Fibroblast of skin of left quadriceps (primary cell): ENCODE measurements at places on chromosomes 7 and 10.

GRCh38 chr10:27100813-27101347 is 586 bp upstream of the ANKRD26 start:
- peak; percentile 1 for DNase-seq

DNA sequence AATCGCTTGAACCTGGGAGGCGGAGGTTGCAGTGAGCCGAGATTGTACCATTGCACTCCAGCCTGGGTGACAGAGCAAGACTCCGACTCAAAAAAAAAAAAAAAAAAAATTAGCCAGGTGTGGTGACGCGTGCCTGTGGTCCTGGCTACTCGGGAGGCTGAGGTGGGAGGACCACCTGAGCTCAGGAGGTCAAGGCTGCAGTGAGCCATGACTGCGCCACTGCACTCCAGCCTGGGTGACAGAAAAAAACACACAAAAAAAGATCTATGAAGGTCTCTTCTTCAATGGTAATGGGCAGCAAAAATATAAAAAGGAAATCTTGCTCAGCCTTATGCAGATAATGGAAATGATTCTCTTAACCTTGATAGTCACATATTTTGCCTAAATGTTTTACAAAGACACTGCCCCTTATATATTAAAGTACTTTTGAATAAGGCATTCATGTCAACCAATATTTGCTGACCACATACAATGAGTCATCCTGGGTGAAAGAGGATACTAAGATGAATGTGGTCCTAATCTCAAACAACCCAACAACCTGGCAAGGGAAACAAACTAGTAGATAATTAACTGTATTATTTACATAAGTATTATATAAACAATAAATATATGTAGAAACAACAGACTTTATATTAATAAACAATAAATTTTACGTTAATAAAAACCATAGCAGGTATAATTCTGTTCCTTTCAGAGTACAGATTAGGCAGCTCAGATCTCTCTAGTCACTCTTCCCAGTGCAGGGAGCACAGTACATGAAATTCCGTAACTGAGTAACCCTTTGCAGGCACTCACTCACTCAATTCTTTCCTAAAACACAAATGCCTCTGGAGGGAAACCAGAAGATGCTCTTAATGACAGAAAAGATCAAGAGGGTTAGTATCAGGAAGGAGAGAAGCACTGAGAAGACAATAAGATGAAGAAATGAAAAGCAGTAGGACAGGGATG is 8.1 kb downstream of the TOMM7 start:
- DNase-seq: no peak

DNA sequence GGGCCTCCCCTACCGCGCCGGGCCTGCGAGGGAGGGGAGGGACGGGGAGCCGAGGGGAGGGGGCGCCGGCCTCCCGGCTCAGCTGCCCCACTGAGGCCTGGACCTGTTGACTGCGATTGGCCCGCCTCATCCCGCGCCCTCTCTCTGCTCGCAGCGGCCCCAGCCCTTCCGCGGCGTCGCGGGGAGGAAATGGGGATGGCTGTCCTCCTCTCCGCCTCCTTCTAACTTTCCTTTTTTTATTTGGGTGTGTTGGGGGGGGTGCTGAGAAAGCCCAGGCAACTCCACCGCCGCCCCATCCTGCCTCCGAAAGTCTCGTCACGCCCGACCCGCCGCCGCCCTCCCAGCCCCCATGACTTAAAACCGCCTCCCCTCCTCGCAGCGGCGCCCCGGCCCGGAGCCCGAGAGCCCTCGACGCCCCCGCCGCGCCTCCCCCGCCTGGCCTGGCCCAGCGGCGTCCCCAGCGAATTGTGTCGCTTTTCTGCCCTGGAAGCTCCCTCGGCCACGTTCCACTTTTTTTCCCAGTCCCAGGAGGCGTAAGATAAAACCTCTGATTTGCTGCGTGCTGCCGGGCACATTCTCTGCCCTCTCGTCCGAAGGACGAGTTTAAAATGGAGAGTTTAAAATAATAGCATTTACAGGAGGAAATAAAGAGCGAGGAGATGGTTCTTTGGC is 842 bp upstream of the SKIDA1 start:
- DNase-seq: peak; percentile 84

DNA sequence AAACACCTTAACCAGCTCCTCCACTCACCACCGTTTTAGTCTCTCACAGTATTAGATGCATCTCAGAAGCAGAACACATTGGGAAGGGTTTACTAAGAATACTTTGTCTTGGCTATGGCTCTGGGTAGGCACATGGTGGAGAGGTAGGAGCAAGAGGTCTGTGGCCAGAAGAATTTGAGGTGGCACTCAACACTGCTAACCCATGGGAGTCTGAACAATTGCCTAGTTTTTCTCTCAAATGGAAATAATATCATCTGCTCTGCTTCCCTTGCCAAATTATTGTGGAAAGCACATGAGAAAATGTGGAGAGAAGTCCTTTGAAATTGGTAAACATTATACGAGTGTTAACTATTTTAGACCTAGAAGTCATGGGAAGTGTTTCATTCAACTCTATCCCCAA is 214.3 kb downstream of the SKAP2 start:
- no peak for DNase-seq

- DNase-seq: no peak
Measured at GRCh38 chr10:89909752-89910151, 208.4 kb downstream of the KIF20B start.

DNA sequence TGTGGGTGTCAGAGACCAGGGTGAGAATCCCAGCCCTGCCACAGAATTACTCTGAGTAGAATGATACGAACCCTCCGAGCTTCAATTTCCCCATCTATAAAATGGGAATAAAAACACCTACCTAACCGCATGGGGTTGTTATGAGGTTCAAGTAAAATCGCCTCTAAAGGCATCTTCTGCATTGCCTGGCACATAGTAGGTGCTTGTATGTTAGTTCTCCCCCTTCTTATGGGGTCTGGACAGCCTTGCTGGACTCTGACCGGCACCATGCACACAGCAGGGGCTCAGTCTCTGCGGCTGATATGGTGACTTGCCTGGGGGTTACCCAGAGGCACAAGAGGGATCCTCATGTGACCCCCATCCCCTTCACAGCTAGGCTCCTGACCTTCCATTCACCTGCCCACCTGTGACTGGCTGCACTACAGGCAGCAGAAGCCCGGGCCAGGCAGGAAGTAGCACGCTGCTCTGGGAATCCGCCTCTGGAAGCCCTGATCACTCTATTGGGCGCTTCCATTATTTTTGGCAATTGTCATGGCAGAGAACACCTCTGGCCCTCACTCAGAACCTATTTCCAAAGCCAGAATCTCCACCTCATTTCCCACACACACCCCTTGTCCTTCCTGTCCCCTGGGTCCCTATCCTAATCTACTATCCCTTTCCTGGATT is 6.0 kb downstream of the SH3PXD2A start:
- DNase-seq: no peak

GRCh38 chr10:32110790-32111189 is 54.6 kb upstream of the KIF5B start:
- DNase-seq: no peak

GRCh38 chr7:105621176-105621575 is 39.9 kb upstream of the EFCAB10 start:
- no peak for DNase-seq

DNA sequence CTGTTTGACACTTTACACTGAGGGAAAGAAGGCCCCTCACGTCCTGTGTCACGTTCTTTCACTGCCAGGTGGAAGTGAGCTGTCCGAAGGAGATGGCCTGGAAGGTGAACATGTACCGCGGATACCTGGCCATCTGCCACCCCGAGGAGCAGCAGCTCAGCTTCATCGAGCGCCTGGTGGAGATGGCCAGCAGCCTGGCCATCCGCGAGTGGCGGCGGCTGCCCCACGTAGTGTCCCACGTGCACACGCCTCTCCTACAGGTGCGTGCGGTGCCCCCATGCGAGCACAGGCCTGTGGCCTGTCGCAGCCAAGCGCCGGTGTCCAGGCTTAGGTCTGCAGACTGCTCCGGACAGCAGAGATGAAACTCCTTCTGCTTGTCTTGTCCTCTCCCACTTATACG is 103.4 kb downstream of the TRRAP start:
- DNase-seq: no peak

DNA sequence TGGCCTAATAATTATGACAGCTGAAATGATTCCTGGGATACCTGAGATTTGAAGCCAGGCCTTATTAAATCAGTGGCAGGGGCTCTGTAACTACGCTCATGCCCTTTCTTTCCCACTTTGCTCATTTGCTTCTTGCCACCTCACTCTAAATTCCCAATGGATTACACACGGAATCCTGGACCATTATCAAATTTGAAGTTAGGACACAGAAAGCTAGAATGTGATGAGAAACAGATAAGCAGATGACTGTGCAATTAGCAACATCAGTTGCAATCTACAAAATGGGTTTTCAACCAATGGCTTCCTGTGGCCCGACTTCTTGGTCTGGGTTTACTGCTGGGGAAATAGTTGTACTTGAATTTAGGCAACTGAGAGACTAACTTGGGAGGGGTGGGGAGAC is 374.3 kb downstream of the INHBA start:
- DNase-seq: no peak

- DNase-seq: no peak
Measured at GRCh38 chr10:13987446-13987845, 343.3 kb downstream of the FRMD4A start.

DNA sequence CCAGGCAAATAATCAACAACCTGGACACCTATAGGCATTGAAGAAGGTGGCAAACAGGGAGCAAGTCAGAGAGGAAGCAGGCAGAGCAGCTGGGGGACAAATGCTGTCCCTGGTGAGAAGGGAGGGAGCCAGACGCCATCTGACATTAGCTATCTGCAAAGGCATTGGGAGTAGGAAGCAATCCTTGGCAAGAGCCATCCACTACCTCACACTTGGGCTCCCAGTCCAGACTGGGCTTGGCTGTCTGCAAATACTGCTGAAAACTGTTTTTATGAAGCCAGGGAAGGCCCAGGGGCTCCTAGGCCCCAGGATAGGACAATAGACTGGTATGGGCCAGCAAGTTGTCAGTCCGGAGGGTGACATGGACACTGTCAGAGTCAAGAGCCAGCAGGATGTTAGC is 132.5 kb downstream of the SORBS1 start:
- no peak for DNase-seq

- peak; percentile 40 for DNase-seq
Measured at GRCh38 chr7:11212080-11212711, 238.5 kb downstream of the PHF14 start.

GRCh38 chr7:129630341-129630740 is 18.8 kb downstream of the NRF1 start:
- no peak for DNase-seq

DNA sequence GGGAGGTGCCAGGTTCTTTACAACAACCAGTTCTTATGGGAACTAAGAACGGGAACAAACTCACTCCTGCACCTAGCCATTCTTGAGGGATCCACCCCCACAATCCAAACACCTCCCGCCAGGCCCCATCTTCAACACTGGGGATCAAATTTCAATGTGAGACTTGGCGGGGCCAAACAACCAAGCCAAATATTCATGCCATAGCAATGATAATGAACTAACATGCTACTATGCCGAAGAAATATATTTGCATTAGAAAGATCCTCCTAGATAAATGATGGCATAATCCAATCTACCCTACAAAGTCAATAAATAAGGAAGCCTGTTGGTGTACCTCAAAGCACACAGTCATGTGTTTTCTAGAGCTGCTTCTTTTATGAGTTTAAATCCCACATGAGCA is 57.6 kb downstream of the CCDC71L start:
- no peak for DNase-seq

DNA sequence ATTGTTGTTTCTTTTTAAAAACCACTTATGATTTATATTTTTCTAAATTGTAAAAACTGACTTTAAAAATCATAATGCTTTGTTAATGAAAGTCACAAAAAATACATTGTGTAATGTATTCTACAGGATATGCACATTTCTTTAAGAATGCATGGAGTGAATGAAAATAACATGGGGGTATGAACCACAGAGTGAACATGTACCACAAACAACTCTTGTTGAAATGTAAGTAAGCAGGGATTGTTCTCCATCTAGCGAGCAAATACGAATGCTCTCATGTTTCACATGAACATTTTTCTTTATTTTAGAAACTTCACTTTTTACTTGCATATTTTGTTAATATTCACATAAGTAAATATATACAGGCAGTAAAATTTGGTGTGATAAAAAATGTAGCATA is 35.6 kb upstream of the LAMB4 start:
- no peak for DNase-seq

GRCh38 chr7:100789055-100789454 is 38.3 kb downstream of the EPHB4 start:
- no peak for DNase-seq

DNA sequence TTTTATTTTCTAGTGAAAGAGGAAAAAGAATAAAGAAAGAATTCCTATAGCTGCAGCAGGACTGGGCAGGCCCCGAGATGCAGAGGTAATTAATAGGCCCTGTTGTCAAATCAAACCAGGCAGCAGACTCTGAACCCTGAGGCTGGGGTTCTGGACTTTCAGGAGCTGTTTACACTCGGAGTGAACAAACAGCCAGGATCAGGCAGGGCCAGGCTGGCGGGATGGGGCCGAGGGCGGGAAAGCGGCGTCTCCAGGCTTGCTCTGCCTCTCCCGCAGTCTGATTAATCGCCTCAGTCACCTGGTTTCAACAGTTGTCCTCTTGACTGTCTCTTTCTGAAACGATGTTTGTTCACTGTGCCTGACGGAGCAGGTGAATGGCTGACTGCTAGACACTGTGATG is 675.4 kb upstream of the FOXK1 start:
- DNase-seq: no peak

- no peak for DNase-seq
Measured at GRCh38 chr10:114801411-114801813, 20.2 kb upstream of the FHIP2A start.

DNA sequence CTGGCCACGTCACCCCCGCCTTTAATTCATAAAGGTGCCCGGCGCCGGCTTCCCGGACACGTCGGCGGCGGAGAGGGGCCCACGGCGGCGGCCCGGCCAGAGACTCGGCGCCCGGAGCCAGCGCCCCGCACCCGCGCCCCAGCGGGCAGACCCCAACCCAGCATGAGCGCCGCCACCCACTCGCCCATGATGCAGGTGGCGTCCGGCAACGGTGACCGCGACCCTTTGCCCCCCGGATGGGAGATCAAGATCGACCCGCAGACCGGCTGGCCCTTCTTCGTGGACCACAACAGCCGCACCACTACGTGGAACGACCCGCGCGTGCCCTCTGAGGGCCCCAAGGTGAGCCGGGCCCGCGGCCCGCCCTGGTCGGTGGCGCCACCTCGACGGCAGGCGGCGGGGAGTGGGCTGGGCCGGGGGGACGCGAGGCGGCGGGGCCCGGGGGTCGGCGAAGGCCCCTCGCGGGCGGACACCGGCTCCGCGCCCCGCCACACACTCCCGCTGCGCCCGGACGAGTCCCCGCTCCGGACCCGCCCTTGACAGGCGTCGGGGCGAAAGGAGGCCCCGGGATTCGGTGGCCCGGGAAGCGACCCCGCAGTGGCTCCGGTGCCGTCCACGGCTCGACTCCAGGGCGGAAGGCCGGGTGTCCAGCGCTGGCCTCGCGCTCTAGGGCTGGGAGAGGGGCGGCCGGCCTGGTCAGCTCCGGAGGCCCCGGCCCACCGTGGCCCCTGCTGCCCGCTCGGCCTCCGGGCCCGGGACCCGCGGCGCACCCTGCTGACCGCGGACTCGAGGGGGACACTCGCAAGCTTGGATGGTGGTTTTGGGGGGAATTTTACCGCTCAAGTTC is 557 bp downstream of the BAG3 start:
- no peak for DNase-seq
